ENCODE measurements at places on chromosomes 4 and X. TPM values are rescaled to one million over a fixed set of nuclear protein-coding genes. Genes with fewer than 3 reads are reported as not detected.

Gene MMRN1
- total RNA-seq, result 35.9 TPM

Gene GSX2
- not detected for total RNA-seq

Gene HTRA3
- 8.7 TPM for total RNA-seq

Gene ZFP92
- 1.6 TPM for total RNA-seq

Gene CHIC1
- 34.9 TPM for total RNA-seq

Gene AKAP14
- total RNA-seq, result 16.3 TPM

Gene TMEM175
- total RNA-seq, result 31.9 TPM

Gene SH3RF1
- total RNA-seq, result 14.7 TPM

Gene DRD5
- total RNA-seq, result 2.2 TPM

Gene ZXDB
- total RNA-seq, result 16.2 TPM

Gene ZCCHC18
- total RNA-seq, result 11.2 TPM

Gene AREG
- 0.69 TPM for total RNA-seq

All from spinal cord (tissue), 10 donors.